Activated CD8-positive, alpha-beta T cell treated with anti-CD3 and anti-CD28 coated beads for 36 hours (primary cell): ENCODE measurements at places on chromosomes 13 and 19.

GRCh38 chr13:113744197-113745000 is 14.6 kb upstream of the TMEM255B start:
- no peak for DNase-seq

DNA sequence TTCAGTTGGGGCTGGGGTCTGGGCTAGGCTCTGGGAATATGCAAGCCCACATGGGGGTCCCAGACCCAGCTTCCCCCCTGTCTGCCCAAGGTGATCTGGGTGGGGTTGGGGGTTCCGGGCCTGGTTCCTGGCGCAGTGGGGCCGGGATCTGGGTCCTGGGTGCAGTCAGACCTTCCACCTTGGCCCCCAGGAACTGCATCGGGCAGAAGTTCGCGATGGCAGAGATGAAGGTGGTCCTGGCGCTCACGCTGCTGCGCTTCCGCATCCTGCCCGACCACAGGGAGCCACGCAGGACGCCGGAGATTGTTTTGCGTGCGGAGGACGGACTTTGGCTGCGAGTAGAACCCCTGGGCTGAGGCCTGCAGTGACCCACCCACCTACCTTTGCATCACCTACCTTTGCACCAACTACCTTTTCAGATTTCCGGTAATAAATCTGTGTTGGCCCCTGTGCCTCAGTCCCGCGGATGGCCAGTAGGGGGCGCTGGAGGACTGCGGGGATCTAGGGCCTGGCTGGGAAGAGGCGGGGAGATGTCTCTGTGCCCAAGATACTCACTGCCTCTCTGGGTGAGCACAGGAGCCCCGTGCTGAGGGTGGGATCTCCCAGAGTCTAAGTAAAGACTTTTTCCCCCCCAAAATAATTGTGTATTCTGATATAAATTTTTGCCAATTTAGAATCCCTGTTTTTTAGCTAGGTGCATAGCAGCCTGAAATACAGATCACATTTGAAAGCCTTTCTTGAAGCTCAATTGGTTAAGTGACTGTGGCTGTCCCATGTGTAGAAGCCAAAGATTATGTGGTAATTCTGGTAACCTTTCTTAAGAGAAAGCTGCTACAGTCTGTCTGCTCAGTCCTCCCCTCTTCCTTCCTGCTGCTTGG is 11.5 kb upstream of the CYP4F3 start:
- DNase-seq, result peak; percentile 91

- DNase-seq, result no peak
Measured at GRCh38 chr19:49125025-49125731, 5.8 kb downstream of the PPFIA3 start.

DNA sequence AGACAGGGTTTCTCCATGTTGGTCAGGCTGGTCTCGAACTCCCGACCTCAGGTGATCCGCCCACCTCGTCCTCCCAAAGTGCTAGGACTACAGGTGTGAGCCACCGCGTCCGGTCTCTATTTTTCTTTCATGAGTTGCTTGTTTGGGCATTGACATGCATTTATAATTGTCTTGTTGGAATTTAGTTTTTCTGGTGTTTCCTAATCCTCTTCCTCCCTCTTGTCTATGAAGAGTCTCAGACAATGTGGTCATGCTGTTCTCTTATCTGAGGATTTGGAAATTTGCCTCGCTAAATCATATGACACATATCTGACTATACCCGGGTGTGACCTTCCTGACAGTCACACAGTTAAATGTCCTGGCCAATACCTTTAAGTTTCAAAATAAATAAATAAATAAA is 7.4 kb upstream of the CEACAM18 start:
- DNase-seq, result no peak

- DNase-seq, result no peak
Measured at GRCh38 chr19:40261631-40262030, 23.5 kb downstream of the AKT2 start.

DNA sequence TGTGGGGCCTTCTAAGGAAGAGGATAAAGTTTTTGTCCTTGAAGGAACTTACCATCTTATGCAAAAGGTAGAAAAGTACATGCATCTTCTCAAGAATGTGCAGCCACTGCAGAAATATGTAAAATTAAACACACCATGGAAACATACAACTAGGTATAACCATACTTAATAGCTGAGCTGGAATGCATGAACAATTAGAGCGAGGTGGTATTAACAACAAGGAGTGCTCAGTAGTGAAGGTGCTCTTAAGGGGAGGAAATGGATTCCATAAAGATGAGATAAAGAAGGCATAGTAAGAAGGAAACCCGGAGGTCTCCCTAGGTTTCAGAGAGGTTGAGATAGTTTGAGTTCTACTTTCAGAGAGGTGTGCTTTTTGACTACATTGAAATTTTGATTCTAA is 415.9 kb downstream of the NDFIP2 start:
- DNase-seq, result no peak

GRCh38 chr13:40228496-40228895 is 437.9 kb downstream of the FOXO1 start:
- DNase-seq, result no peak

GRCh38 chr13:73220966-73221720 is 162.3 kb downstream of the KLF5 start:
- no peak for DNase-seq
